Prostate gland (tissue), 2 donors: ENCODE measurements at places on chromosomes 2 and 18. TPM values are rescaled to one million over a fixed set of nuclear protein-coding genes. Genes with fewer than 3 reads are reported as not detected.
A peak's percentile ranks its signal among the peaks of the same experiment; 100 is the strongest.

DNA sequence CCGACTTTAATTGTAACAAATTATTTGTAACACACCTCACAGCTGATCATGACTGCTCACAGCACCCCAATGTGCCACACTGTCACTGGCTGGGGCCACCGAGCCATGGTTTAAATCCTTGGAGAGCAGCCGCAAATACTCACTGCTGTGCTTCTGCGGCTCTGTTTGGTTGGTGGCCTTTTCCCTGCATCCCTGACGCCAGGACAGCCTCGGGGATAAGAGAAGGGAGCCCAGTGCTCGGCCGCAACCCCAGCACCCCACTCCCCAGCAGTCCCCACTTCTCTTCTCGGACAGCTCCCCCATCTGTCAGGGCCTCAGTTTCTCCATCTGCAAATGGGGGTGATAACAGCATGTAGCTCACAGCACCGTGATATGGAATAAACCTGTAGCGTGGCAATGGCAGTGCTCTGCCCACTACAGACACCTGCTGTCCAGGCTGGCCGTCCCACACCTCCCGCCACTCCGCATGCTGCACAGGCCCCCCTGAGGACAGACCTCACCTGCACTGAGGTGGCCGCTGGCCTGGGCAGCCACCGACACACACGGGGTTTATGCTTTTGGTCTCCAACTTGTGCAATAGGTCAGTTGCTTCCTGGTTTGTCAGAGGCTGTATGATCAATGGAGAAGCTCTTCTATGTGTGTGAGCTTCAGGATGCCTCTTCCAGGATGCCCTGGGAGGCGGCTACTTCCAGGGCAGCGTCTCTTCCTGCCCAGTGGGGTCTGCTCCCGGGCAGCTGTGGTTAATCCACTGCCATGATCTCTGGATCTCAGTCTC lies 87.1 kb downstream of the NDUFA10 start:
- no peak for DNase-seq

- no peak for DNase-seq
Observed at GRCh38 chr2:65835975-65836549, 403.7 kb upstream of the SPRED2 start.

GRCh38 chr2:96869281-96869821 lies 529 bp downstream of the SEMA4C start:
- DNase-seq = peak; percentile 77

DNA sequence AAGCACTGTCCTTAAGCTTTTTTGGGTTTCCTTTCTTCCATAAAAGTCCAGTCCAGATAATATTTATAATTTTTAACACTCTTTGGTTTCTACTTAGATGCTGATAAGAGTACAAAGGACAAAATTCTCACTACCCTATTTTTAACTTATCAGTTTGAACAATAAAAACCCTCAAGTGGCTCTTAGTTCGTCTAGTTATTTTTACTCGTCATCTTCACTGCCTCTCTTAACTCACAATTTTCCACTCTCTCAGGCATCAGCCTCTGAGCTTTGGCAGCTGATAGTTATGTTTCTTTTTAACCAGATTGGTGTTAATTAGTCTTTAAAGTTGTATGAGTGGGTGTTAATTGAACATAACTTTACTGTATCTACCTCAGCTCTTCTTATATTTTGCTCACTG lies 517.1 kb upstream of the SYT4 start:
- DNase-seq = no peak

CNTNAP5 gene
- 0.11 TPM for total RNA-seq

DNA sequence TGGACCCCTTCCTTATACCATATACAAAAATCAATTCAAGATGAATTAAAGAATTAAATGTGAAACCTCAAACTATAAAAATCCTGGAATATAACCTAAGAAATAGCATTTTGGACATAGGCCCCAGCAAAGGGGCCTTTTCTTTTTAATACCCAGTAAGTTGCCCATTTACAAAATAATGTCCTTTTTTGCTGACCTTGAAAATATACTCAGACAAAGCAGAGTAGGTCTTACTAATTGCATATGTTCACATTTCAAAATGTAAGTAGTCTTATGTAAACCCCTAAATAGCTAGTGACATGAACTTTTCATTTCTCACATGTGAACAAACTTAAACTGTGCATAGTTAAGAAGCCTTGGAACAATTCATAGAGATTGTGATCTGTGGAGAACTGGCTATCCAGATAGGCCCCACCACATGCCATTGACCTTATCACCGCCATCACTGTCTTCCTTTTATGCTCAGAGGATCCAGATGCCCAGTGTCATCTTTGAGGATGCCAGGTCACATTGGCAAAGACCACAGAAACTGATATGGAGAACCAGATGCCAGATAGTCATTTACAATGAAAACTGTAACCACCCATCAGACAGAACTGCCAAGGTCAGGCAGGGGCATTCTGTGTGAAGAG lies 282.4 kb upstream of the RAB12 start:
- DNase-seq = no peak

TMEM200C gene
- total RNA-seq = 3.4 TPM

GRCh38 chr2:4134551-4135550 lies 431.5 kb downstream of the DCDC2C start:
- DNase-seq = no peak

- peak; percentile 60 for DNase-seq
Observed at GRCh38 chr2:96507957-96508520, 2.9 kb upstream of the NEURL3 start.

DNA sequence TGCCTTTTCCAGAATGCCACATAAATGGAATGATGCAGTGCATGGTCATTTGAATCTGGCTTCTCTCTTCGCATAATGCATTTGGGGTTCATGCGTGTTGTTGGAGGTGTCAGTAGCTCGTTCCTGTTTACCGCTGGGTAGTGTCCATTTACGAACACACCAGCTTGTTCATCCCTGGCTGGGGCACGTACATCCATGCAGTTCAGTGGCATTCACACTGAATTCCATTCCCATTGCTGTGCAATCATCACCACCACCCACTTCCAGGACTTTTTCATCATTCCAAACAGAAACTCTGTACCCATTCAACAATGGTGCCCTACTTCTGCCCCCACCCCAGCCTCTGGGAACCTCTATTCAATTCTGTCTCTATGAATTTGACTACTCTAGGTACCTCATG lies 14.7 kb upstream of the CIDEA start:
- DNase-seq = no peak

DNA sequence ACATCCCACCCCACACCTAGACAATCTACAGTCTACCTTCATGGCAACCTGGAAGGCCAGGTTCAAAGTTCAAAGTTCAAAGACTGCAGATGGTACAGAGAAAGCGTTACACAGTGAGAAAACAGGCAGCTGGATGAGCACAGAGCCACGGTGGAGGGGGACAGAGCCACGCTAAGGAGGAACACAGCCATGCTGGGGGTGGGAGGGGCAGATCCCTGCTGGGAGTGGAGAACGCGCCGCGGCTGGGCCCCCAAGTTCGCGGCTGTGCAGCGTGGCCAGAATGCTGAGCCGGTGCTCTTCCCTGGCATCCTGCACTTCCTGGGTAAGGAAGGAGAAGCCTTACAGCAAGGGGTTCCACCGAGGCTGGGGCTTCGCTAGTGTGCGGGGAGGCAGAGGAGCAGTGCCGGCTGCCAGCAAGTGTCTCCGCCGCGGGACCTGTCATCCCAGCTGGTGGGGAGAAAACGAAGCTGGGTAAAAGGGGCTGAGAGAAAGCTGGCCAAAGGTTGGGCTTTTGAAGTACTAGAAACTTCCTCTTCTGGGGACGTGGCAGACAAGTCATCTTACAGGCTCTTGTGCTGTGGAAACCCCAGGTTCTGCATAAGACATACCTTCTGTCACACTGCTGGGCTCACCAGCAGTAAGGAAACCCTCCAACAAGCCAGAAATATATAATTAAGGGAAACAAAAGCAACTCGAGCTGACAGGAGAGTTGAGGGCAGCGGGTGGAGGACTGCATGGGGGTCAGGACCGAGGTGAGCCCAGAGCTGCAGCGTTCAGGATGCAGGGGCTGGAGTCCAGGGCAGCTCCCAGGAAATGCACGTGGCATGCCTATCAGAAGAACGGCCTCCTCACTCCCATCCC lies 115.5 kb downstream of the HDAC4 start:
- no peak for DNase-seq

DNA sequence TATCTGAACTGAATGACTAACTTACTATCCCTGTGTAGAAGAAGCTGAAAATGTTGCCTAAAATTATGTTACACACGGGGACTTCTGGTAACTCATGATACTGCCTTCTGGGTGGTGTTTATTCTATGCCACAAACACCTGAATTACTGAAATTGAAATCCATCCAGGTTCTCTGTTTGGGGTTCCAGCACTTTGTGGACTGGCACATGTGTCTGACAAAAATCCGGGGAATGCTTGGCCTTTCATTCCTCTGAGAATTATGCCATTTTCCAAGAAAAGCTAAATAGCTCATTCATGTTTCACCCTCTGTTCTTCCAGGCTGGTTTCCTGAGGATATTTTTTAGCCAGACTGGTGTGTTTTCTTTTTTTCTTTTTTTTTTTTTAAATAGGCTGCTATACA lies 59.5 kb upstream of the POU3F3 start:
- DNase-seq = no peak

DNA sequence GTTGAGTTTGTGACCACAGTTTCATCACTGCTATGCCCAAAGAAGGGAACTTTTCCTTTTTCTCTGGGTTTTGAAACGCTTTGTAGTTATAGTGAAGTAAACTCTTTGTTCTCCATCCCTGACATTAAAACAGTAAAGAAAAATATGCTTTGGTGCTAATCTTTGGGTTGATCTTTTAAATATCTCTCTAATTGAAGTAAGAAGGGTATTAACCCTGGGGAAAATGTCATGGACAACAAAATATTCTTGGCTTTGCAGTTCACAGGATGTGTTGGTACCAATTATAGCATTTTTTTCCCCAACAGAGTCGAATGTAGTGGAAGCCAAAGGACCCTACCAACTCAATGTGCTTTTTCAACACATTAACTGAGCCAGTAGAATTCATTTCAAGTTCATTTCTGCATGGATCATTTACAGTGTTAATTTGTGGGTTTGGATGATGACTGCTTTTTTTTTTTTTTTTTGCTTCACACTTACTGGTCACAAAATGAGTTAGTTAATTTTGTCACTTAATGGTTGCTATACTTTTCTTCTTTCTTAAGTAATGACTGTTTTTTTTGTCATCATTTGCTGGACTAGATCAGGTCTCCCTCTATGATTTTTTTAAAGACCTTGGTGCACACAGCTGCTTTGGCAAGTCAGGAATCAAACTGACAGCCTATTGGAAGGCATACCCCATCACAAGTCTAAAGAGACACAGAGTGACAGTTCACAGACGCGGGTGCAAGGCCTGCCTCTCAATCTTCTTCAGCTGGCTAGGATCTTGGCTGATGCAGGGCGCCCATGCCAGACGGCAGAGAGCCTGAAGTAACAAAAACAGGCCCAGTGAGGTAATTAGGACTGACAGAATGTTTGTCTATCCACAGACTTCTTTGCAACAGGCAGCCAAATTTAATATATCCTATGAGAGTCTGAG lies 98.8 kb upstream of the MMADHC start:
- no peak for DNase-seq

- no peak for DNase-seq
Observed at GRCh38 chr2:10422251-10422650, 25.9 kb downstream of the ODC1 start.

TWSG1 gene
- 46.0 TPM for total RNA-seq

DNA sequence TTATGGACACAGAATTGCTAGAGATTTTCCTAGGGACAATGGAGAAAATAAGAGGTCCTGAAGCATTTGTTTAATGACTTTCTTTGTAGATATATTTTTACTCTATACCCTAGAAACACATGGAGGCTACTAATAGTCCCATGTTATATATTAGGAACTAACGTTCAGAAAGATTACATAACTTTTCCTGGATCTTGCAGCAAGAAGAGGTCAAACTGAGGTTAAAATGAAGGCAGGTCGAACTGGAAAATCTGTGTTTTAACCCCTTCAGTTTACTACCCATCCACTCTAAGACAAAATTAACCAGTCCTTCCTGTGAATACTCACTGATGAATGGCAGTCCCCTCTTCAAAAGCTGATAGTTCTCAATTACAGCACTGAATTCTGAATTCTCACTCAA lies 1415.8 kb upstream of the CELF4 start:
- no peak for DNase-seq

DNA sequence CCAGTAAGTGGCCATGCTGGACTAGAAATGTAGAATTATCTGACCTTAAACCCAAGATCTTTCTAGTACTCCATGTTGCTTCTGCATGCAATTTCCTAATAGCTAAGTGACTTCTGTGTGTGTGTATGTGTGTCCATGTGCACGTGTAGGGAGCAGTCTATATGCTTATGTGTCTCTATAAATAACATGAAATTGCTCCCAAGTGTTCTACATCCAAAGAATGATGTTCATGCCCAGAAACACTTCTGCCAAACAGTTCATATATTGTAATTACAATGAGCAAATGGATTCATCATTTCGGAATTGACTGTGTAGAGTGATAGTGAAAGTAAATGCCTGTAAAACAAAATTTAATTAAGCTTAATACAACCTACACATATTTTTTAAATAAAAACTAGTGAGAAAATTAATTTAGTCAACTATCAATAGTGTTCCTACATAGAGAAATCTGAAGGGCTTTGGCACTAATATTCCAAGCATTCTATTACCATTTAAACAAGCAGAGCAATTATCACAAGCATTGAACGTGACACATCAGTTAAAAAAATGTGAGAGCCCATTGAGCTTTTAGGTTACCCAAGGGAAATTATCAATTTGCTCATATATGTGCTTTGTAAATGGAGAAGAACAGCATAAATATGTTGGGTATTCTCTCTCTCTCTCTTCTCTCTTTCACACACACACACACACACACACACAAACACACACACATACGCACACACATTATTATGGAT lies 1067.4 kb downstream of the CNTNAP5 start:
- DNase-seq = no peak

GRCh38 chr2:121120411-121120810 lies 164.6 kb downstream of the TFCP2L1 start:
- no peak for DNase-seq
